Smooth muscle cell of bladder (primary cell): ENCODE measurements at places on chromosomes 4 and X. TPM values are rescaled to one million over a fixed set of nuclear protein-coding genes. Genes with fewer than 3 reads are reported as not detected.

LDB2 gene
- total RNA-seq, result 36.5 and 44.7 TPM in 2 replicates

ETDA gene
- total RNA-seq, result not detected in 2 replicates

RAB28 gene
- total RNA-seq, result 12.3 and 12.8 TPM in 2 replicates

SPATA4 gene
- 0.28 TPM in 2 replicates for total RNA-seq

RXFP1 gene
- total RNA-seq, result 2.3 and 5.6 TPM in 2 replicates

UCHL1 gene
- total RNA-seq, result 500 and 612 TPM in 2 replicates

SLIT2 gene
- 26.4 and 26.9 TPM in 2 replicates for total RNA-seq

RIPPLY1 gene
- total RNA-seq, result 0.14 TPM in 1 of 2 replicates, not detected in the other

TMEM175 gene
- 12.7 and 13.1 TPM in 2 replicates for total RNA-seq

CTAG1A gene
- 0.18 TPM in 1 of 2 replicates, not detected in the other for total RNA-seq

PIGA gene
- total RNA-seq, result 5.0 and 8.5 TPM in 2 replicates

KCNIP4 gene
- total RNA-seq, result not detected in 2 replicates

GPR34 gene
- total RNA-seq, result not detected in 2 replicates

PCYT1B gene
- 0.28 and 0.46 TPM in 2 replicates for total RNA-seq

TSPAN7 gene
- not detected in 2 replicates for total RNA-seq

NUDT10 gene
- total RNA-seq, result 1.5 and 1.6 TPM in 2 replicates

SMIM31 gene
- total RNA-seq, result not detected in 2 replicates

TMEM156 gene
- 0.18 and 0.57 TPM in 2 replicates for total RNA-seq

NAT8L gene
- total RNA-seq, result under 0.01 and 0.09 TPM in 2 replicates

MORC4 gene
- total RNA-seq, result 42.8 and 48.5 TPM in 2 replicates

ADH1B gene
- 81.4 and 83.2 TPM in 2 replicates for total RNA-seq

OTUD5 gene
- 28.0 and 28.6 TPM in 2 replicates for total RNA-seq
